ENCODE measurements at places on chromosomes 7 and 10. TPM values are rescaled to one million over a fixed set of nuclear protein-coding genes. Genes with fewer than 3 reads are reported as not detected.
A peak's percentile ranks its signal among the peaks of the same experiment; 100 is the strongest.

GRCh38 chr10:24385776-24386175 lies 176.8 kb downstream of the KIAA1217 start:
- no peak for DNase-seq

- no peak for DNase-seq
These were observed 11.6 kb downstream of the OGDHL start for GRCh38 chr10:49750546-49750945.

- DNase-seq = no peak
These were observed 385.5 kb downstream of the SEMA3D start for GRCh38 chr7:84801396-84801795.

- DNase-seq = no peak
These were observed 337.2 kb downstream of the ELMO1 start for GRCh38 chr7:37111459-37111858.

GRCh38 chr10:62426600-62426999 lies 52.4 kb downstream of the ZNF365 start:
- DNase-seq = no peak

GRCh38 chr10:48463318-48464003 lies 141.4 kb downstream of the ARHGAP22 start:
- no peak for DNase-seq

- no peak for DNase-seq
These were observed 386.5 kb downstream of the INHBA start for GRCh38 chr7:41316410-41316809.

- DNase-seq = no peak
These were observed 183.7 kb downstream of the NEBL start for GRCh38 chr10:20713420-20713819.

DNA sequence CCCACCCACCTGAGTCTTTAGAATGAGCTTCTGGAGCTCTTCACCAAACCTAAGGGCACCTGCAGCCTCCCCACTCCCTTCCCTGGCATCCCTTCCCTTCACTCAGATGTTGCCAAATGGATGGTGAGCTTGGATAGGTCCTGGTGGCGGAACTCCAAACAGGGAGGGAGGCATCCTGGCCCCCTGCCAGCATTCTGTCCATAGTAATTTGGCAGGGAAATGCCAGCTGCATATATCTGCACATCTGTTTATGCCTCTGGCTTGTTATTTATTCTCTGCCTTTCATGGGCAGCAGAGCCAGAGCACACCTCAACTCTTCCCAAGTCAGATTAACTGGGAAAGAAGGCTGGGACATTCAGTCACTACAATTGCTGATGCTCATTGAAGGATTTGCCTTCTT lies 18.1 kb downstream of the KAZALD1 start:
- no peak for DNase-seq

GRCh38 chr10:112988839-112989406 lies 38.9 kb downstream of the TCF7L2 start:
- no peak for DNase-seq

- no peak for DNase-seq
These were observed 56.0 kb downstream of the GSAP start for GRCh38 chr7:77360104-77360503.

DNA sequence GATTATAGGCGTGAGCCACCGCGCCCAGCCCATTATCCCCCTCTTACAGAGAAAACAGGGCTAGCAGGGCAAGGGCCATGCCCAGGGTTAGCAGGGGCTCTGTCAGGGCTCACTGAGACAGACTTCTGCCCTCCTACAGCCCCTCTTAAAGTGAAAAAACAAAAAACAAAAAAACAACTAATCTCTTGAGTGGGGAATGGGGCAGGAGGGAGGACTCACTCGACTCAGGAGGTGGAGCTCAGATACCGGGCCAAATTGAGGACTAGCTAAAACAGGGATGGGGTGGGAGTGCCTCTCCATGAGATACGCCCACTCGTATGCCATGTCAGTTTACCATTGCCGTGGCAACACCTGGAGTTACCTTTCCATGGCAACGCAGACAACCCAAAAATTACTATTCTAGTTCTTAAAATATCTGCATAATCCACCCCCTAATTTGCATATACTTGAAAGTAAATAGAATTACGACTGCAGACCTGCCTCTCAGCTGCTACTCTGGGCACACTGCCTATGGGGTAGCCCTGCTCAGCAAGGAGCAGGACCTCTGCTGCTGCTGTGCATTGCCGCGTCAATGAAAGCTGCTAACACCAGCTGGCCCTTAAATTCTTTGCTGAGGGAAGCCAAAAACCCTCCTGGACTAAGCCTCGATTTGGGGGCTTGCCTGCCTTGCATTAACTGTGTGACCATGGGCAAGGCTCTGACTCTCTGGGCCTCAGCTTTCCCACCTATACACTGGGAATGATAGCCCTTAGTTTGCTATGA lies 13.4 kb downstream of the SSC4D start:
- no peak for DNase-seq

- DNase-seq = no peak
These were observed 48.5 kb upstream of the PHYHIPL start for GRCh38 chr10:59127991-59128390.

GRCh38 chr10:43197834-43198681 lies 59.8 kb downstream of the CSGALNACT2 start:
- DNase-seq = peak; percentile 40

DNA sequence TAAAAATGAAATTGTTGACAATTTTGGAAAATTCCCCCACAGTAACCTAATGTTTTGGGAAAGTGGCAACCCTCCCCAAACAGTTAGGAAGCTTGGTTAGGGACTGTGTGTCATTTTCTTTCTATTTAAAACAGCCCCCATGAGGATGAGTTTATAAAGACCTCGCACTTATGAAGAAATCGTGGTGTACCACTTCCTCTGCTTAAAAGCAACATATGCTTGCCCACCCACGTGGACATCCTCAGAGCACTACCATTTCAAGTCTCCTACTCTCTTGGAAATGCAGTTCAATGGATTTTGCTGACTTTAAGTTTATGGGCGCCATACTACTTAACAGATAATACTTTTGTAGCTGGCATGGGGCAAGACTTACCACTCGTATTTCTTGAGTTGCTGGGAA lies 223.8 kb downstream of the DYNC1I1 start:
- DNase-seq = no peak

DNA sequence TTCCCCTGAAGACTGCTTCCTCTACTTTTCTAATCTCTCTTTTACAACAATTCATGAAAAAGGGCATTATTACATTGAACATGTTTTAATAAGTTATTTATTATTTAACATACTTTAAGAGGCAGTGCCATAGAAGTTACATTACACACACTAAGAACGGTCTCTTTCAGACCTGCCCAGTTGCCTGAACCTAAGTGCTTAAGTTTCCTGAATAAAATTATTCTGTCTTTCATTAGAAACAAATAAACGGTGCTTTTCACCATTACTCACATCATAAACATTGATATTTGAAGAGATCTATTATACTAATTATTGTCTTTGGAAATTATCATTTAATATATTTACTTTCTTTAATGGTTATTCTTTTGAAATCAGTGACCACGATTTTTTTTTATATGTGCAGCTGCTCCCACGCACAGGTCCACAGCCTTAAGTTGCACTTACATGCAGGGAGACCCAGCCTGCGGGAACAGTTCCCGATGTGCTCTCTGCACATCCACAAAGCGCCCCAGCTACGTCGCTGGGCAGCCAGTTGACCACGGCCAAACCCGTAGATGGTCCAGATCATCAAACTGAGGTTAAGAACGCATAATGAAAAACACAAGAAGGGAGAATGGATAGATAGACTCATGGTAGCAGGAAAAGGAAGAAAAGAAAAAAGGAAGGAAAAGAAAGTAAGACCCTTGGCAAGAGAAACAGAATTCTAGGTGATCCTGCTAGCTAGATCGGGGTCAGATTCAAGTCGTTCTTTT lies 437.0 kb upstream of the MGMT start:
- no peak for DNase-seq

GRCh38 chr7:66157060-66157459 lies 42.4 kb downstream of the CRCP start:
- no peak for DNase-seq

DNA sequence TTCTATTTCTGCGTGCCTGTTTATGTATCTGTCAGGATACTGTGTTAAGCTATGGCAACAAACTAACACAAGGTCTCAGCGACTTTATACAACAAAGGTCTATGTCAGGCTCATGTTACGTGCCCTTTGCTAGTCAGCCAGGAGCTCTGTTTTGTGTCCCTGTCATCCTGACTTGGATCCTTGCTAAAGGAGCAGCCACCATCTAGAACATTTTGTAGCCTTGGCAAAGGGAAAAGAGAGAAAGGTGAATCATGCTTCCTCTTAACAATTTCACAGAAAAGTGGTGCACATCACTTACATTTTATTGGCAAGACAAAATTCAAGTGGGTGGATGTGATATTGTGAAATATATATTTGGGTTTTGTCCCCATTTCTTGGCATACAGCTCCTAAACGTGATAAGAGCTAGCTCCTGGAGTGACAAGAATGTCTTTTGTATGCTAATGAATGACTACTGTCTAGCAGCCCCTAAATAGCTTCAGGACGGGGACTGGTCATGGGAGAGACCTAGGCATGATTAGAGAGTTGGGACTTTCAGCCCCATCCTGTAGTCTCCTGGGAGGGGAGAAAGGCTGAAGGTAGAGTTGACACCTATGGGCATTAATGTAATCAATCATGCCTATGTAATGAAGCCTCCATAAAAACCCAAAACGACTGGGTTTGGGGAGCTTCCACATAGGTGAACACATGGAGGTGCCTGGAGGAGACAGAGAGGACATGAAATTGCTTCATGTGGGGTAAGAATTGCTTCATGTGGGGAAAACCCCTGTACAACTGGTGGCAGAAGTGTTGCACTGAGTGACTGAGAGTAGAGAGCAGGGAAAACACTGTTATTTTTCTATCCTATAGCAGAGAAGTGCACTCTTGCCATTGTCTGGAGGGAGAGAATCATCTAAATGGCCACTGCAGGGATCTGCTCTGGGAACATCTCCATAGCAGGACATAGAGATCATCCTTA lies 33.0 kb downstream of the MRPL32 start:
- peak; percentile 70 for DNase-seq

DNA sequence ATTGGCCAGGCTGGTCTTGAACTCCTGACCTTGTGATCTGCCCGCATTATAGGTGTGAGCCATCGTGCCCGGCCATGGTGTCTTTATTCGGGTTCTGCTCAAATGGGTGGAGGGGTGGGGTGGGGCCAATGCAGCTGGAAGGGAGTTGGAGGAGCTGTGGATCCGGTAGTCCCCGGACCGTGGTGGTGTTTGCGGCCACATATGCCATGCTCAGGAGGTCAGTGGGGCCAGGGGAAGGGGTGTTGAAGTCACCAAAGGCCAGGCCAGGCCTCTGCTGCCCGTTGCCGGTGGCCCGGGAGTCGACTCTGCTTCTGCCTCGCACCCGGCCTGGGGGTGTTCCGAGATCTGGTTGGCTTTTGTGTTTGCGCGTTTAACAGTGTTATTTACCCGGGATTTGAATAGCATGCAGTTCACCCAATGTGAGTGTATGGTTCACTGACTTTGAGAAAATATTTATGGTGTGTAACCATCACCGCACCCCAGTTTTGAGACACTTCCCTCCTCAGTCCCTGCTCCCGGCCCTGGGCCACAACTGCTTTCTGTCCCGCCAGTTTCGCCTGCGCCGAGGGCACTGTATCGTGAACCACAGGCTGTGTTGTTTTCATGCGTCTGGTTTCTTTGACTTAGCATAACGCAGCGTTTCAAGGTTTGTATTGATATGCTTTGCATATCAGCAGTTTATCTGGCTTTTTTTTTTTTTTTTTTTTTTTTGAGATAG lies 10.7 kb downstream of the INPP5A start:
- DNase-seq = peak; percentile 59

DNA sequence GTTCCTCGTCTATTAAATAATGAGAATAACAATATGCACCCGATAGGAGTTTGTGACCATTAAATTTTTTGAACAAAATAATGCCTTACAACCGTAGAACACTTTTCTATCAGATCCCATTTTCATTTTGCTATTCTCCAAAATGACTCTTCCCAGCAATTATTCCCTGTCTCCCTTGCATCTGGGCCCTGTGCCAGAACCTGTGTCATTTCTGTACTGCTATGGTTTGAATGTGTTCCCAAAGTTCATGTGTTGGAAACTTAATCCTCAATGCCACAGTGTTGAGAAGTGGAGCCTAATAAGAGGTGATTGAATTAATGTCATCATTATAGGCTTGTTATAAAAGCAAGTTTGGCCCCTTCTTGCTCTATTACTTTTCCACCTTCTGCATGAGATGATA lies 33.2 kb upstream of the SMNDC1 start:
- no peak for DNase-seq

- DNase-seq = no peak
These were observed 488.5 kb downstream of the LRMDA start for GRCh38 chr10:75919913-75920312.

- no peak for DNase-seq
These were observed 53.3 kb upstream of the SLC16A12 start for GRCh38 chr10:89588671-89589070.

DNA sequence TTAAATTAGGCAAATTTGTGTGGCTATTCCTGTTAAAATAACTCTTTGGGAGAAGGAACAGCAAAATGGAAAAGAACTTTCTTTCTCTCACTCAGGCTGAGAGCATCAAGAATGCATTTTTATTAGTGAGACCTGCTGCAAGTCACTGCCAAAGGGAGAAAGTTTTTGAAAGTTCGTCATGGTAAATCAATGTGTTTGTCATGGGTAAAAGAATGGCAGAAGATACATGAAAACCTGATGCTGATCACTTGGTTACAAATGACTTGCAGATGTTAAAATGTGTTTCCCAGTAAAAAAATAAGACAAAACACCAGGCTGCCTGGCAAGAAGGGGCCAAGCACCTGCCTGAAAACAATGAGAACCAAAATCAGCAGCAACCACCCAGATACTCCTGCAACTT lies 484.7 kb upstream of the NRP1 start:
- DNase-seq = no peak

DNA sequence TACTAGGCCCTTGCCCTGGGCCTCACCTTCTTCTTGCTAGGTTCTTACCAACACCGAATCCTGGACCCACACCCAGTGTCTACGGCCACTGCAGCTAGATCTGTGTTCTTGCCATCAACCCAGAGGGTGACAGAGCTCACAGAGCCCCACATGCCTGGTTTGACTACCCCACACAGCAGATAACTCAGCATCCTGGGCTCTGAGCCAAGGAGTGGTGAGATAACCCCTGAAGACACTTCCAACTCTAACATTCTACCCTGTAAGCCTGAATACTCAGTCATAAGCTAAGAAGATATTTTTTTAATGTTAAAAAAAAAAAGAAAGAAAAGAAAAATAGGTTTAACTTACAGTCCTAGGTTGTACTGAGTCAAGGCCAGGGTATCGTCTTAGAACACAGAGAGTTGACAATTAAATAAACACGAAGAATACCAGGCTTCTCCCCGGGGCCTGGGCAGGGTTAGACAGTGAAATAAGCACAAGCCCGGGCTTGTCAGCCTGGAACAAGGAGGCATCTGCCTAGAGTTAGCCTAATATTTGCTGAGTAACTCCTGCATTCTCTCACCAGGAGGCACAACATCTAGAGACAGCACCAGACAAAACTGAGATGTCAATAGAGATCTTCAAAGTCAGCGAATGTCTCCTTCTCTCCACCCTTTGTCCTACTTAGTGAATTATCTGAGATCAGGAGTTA lies 556.5 kb upstream of the LRRN3 start:
- no peak for DNase-seq

- DNase-seq = no peak
These were observed 321.5 kb upstream of the ZNF32 start for GRCh38 chr10:43970018-43970698.

The ADCYAP1R1 gene
- polyA plus RNA-seq = 2.1 TPM

The LRRC17 gene
- 0.58 TPM for polyA plus RNA-seq

The SUN3 gene
- polyA plus RNA-seq = 0.16 TPM

The GRM3 gene
- polyA plus RNA-seq = not detected

The SORCS3 gene
- not detected for polyA plus RNA-seq

The LARP4B gene
- polyA plus RNA-seq = 31.9 TPM

The KIAA1549 gene
- polyA plus RNA-seq = 0.90 TPM

The ACTR3C gene
- 5.3 TPM for polyA plus RNA-seq

The TMEM140 gene
- 10.9 TPM for polyA plus RNA-seq

The ELMO1 gene
- polyA plus RNA-seq = 2.4 TPM
